Smooth muscle cell of the coronary artery (primary cell): ENCODE measurements at places on chromosomes 5 and 9. TPM values are rescaled to one million over a fixed set of nuclear protein-coding genes. Genes with fewer than 3 reads are reported as not detected.

REEP2 gene
- total RNA-seq: 13.6 and 18.3 TPM in 2 replicates

CER1 gene
- not detected in 2 replicates for total RNA-seq

NFIB gene
- 24.0 and 42.1 TPM in 2 replicates for total RNA-seq

DAB2IP gene
- total RNA-seq: 7.7 and 34.0 TPM in 2 replicates

SLC6A19 gene
- total RNA-seq: not detected in 2 replicates

RALGPS1 gene
- 0.45 and 2.6 TPM in 2 replicates for total RNA-seq

SPATA31C1 gene
- total RNA-seq: not detected in 2 replicates

PCDHB5 gene
- total RNA-seq: 2.3 and 3.7 TPM in 2 replicates

NOXA1 gene
- total RNA-seq: 0.38 and 0.47 TPM in 2 replicates

ZNF483 gene
- 0.60 and 2.3 TPM in 2 replicates for total RNA-seq

DND1 gene
- total RNA-seq: 0.30 TPM in 1 of 2 replicates, not detected in the other

KCTD16 gene
- total RNA-seq: 0.70 and 3.4 TPM in 2 replicates

KCNN2 gene
- total RNA-seq: not detected in 2 replicates

AK8 gene
- 0.15 and 0.23 TPM in 2 replicates for total RNA-seq

TNFSF8 gene
- not detected in 2 replicates for total RNA-seq

FGD3 gene
- total RNA-seq: not detected in 2 replicates

PCDHA6 gene
- 0.53 and 2.9 TPM in 2 replicates for total RNA-seq

PLPP7 gene
- 11.4 and 11.5 TPM in 2 replicates for total RNA-seq

ZBED3 gene
- under 0.01 and 0.75 TPM in 2 replicates for total RNA-seq

CSNK1G3 gene
- 33.1 and 38.2 TPM in 2 replicates for total RNA-seq

SPAAR gene
- total RNA-seq: 0.12 and 0.68 TPM in 2 replicates

PCDHB10 gene
- total RNA-seq: 0.59 and 0.68 TPM in 2 replicates

FST gene
- 38.1 and 73.2 TPM in 2 replicates for total RNA-seq

TAF11L10 gene
- not detected in 2 replicates for total RNA-seq

SLC34A3 gene
- not detected in 2 replicates for total RNA-seq

MARCOL gene
- total RNA-seq: not detected in 2 replicates

FREM1 gene
- under 0.01 and 1.1 TPM in 2 replicates for total RNA-seq

LCN10 gene
- total RNA-seq: not detected in 2 replicates

TRAF1 gene
- 1.6 TPM in 2 replicates for total RNA-seq

BTNL3 gene
- total RNA-seq: not detected in 2 replicates

PDZD2 gene
- 0.23 TPM in 1 of 2 replicates, not detected in the other for total RNA-seq

LHX6 gene
- 0.12 TPM in 1 of 2 replicates, not detected in the other for total RNA-seq

TOR4A gene
- total RNA-seq: 1.9 and 16.6 TPM in 2 replicates

DBH gene
- not detected in 2 replicates for total RNA-seq

ELOVL7 gene
- total RNA-seq: under 0.01 TPM in 1 of 2 replicates, not detected in the other

SPATA31D4 gene
- not detected in 2 replicates for total RNA-seq

ADCY2 gene
- under 0.01 TPM in 2 replicates for total RNA-seq

CD274 gene
- total RNA-seq: 0.82 and 3.1 TPM in 2 replicates

SPRY4 gene
- 2.6 and 10.7 TPM in 2 replicates for total RNA-seq

TLX3 gene
- total RNA-seq: not detected in 2 replicates

SLC25A48 gene
- total RNA-seq: not detected in 2 replicates

GRM6 gene
- total RNA-seq: not detected in 2 replicates

RNF208 gene
- total RNA-seq: not detected in 2 replicates

RXFP3 gene
- 0.15 TPM in 1 of 2 replicates, not detected in the other for total RNA-seq

FOXD4L6 gene
- under 0.01 and 0.08 TPM in 2 replicates for total RNA-seq

MAMDC4 gene
- 0.59 and 0.75 TPM in 2 replicates for total RNA-seq
